ENCODE measurements at places on chromosomes 5 and 9. TPM values are rescaled to one million over a fixed set of nuclear protein-coding genes. Genes with fewer than 3 reads are reported as not detected.

The ENTPD8 gene
- total RNA-seq, result not detected

GRCh38 chr9:137632230-137633161 lies 13.7 kb downstream of the EHMT1 start:
- DNase-seq, result no peak

GRCh38 chr9:16877256-16877655 lies 6.8 kb upstream of the BNC2 start:
- DNase-seq, result no peak

- no peak for DNase-seq
Measured at GRCh38 chr5:109485030-109485429, 75.3 kb upstream of the PJA2 start.

GRCh38 chr9:87518702-87519335 lies 21.2 kb downstream of the DAPK1 start:
- DNase-seq, result no peak

The SPINK13 gene
- total RNA-seq, result not detected

DNA sequence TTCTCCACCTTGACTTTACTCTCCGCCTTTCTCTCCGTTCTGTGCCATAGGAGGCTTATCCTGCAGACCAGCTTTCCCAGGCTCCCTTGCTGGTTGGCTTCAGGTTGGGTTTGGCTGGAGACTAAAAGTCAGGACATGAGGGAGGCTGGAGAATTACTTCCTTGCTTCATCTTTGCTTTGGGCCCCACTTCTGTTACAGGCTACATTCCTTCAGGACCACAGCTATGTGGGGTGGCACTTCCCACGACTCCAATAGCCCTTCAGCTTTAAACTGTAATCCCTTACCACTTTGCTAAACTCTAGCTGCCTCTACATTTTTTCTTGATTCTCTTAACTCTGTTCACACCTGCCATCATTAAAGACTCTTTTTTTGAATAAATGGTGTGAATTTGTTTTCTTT lies 186.7 kb upstream of the NR4A3 start:
- no peak for DNase-seq

DNA sequence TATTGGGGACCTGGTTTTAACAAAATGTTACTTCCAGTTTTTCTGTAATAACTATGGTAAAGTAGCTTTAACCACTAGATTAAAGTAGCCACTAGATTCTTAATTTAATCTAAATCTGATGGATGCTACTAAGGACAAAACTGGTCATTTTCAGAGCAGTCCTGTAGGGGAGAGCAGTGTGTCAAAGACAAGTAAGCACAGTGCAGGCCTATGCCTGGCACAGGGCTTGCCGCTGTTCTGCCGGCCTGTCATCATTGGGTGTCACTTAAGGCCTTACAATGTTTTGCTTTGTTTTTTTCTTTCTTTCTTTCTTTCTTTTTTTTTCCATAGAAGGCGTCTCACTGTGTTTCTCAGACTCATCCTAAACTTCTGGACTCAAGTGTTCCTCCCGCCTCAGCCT lies 53.0 kb upstream of the NXNL2 start:
- no peak for DNase-seq

- DNase-seq, result no peak
Measured at GRCh38 chr5:87300176-87300575, 32.5 kb downstream of the RASA1 start.

DNA sequence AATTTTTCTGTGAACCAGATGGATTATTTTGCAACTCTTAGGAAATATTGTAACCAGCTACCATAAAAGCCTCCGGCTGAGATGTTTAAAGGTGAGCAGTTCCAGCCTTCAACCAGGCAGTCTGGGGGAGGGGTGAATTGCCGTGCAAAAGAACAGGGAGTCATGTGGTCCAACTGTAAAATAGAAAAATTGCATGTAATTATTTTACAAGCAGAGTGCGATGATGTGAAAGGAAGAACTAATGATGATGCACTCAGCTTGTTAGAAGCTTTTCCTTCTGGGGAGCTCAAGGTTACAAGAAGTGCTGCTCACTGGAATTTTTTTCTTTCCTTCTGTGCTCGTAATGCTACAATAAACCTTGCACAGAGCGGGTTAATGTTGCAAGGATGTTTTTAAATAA lies 188.7 kb upstream of the ITGA1 start:
- DNase-seq, result no peak

- DNase-seq, result no peak
Measured at GRCh38 chr5:16051246-16051755, 128.3 kb downstream of the MARCHF11 start.

DNA sequence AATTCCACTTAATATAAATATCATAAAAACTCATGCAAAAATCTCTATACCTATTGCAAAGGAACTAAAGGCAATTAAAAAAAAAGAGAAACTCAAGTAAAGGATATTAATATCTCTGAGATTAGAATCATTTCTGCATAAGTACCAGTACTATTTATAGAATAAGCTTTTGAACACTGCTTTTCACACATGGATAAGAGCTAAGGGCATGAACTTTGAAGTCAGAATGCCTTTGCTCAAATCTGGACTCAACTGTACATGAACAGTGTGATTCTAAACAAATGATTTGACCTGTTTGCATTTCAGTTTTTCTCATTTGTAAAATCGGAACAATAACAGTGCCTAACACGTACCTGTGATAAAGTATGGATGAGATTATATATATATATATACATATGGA lies 255.9 kb downstream of the EFNA5 start:
- DNase-seq, result no peak

DNA sequence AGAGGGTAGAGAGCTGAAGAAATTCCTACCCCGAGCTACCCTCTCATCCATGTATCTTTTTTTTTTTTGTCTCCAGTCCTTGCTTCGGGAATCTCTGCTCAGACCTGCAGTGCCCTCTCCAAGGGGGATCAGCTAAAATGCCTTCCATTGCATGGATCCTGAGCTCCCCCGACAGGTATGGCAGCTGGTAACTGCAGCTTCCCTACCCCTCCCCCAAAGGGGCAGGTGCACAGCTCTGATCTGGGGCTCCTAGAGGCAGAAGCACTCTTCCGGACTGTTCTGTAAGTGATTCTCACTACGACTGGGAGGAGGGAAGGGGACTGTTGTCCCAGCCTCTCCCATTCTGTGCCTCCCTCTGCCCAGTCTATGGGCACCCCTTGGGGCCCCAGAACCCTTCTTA lies 169.6 kb downstream of the MELK start:
- no peak for DNase-seq

DNA sequence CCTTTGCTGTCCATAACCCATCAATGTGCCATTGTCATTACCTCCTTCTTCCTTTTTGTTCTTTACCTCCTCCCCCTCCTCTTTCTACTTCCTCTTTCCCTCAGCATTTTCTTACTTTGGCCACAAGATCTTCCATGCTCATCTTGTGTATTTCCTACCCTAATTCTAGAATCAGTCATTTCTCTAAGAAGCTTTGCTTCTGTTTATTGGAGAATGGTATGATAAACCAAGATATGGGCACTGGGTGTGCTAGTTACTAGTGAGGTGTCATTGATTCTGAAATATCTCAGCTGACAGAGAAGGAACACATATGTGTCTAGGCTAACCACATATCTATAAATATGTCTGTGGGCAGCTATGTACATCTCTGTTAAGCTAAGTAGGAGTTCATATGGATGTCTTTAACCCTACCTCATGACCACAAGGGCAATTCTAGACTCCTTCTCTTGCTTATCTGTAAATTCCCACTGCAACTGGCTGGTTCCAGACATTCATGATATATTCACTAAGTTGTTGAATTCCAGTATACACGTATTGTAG lies 2051.3 kb upstream of the CDH9 start:
- no peak for DNase-seq

DNA sequence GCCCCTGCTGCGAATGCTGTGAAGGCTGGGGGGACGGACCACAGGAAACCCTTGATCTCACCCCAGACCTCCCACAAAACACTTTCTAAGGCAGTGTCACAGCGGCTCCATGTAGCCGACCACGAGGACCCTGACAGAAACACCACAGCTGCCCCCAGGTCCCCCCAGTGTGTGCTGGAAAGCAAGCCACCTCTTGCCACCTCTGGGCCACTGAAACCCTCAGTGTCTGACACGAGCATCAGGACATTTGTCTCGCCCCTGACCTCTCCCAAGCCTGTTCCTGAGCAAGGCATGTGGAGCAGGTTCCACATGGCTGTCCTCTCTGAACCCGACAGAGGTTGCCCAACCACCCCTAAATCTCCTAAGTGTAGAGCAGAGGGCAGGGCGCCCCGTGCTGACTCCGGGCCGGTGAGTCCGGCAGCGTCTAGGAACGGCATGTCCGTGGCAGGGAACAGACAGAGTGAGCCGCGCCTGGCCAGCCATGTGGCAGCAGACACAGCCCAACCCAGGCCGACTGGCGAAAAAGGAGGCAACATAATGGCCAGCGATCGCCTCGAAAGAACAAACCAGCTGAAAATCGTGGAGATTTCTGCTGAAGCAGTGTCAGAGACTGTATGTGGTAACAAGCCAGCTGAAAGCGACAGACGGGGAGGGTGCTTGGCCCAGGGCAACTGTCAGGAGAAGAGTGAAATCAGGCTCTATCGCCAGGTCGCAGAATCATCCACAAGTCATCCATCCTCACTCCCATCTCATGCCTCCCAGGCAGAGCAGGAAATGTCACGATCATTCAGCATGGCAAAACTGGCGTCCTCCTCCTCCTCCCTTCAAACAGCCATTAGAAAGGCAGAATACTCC lies 84.7 kb downstream of the GOLPH3 start:
- DNase-seq, result no peak

GRCh38 chr9:121692606-121693387 lies 41.4 kb downstream of the DAB2IP start:
- no peak for DNase-seq

Data from activated CD4-positive, alpha-beta T cell treated with anti-CD3 and anti-CD28 coated beads, Interleukin-2, amount 10 ng/mL, durations not matched to agents 24 days and 14 days (primary cell).